ENCODE measurements at places on chromosomes 13 and 19.

DNA sequence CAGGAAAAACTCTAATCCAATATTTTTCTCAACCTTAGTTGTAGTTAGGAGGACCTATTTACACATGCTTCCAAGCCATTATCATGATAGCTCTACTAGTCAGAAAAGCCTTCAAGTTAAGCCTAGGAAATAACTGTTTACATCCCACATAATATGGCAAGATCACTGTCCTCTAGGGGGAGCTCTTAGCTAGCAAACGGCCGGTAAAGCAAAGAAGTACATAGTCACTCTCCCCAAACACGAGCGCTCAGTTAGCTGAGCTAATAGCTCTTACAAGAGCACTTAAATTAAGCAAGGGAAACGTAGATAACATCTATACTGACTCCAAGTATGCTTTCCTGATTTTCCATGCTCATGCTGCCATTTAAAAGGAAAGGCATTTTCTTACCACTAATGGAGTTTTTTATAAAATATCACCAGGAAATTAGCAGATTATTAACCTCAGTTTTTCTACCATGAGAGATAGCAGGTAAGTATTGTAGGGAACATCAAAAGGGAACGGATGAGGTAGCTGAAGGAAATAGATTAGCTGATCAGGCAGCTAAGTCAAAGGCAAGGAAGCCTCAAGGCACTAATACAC, 100.6 kb upstream of the PABPC3 start:
- DNase-seq, result peak; percentile 43

DNA sequence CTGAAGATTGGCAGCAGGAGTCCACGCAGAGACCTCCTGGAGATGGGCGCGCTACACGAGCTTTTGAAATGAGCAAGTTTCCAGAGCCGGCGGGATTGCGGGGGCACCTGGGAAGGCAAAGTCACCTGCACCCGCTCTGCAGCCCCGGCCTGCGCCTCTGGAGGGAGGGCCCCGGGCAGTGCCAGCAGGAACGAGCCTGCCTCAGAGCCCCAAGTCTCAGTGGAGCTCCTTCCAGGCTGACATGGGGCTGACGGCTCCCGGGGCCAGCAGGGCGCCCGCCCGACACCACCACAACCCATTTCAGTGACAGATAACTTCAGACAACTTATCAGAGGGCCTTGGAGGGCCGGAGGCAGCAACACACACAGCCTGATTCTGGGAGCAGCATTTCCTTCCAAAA, 45.0 kb downstream of the RASA3 start:
- no peak for DNase-seq

DNA sequence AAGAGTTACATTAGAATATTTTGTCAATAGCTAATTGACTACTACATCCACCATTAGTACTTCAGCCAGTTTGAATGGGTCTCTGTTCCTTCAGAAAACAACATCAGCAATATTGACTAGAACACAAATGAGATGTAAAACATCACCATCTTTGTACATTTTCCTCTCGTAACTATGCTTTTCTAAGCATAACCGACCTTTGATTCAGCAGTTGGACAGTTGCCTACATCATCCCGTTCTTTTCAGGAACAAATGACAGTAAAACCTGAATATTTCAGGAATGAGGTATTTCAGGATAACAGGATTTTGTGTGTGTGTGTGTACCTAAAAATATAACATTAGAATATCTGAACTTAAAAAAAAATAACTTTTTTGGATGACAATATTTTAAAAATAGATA, 60.9 kb downstream of the STARD13 start:
- no peak for DNase-seq

DNA sequence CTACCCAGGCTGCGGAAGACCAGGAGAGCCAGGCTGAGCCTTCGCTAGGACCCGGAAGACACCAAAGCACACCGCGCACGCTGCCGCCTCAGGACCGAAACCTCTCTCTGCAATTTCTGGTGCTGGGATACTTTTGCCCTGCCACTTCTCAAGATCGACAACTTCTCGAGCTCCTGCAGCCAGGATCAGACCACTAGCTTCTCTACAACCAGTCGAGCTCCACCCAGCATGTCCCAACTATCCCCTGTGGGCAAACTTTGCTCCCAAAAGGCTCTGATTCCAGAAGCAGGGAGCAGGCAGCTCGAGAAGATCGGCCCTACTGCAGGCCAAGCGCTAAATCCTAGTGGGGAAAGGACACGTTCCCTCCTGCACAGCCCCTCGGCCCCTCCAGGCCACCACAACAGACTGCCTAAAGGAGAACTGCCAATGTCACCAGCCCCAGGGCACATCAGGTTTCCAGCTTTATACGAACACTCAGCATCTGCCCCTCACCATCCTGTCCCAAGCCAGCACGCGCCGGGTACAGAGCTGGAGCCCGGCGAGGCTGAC, 979 bp downstream of the AKAP8 start:
- DNase-seq, result peak; percentile 37

DNA sequence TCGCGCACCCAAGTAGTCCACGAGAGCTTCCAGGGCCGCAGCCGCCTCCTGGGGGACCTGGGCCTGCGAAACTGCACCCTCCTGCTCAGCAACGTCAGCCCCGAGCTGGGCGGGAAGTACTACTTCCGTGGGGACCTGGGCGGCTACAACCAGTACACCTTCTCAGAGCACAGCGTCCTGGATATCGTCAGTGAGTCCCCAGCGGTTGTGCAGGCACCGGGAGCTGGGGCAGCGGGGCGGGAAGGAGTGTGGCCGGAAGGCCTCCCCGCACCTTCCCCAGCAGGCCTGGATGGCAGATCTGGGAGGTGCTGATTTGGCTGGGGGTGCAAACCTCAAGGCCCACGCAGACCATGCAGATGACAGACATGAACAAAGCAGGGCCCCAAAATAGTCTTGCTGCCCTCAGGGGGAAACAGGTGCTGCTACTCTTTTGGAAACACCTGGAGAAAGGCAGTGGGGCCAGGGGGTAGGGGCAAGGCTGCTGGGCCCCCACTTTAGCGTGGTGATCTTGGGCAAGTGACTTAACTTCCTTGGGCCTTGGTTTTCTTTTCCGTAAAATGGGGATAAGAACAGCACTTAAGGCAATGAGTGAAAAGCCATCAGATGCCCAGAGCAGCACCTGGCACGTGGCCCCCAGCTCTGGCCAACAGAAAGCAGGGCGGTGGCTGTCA, 4.0 kb downstream of the MAG start:
- no peak for DNase-seq

DNA sequence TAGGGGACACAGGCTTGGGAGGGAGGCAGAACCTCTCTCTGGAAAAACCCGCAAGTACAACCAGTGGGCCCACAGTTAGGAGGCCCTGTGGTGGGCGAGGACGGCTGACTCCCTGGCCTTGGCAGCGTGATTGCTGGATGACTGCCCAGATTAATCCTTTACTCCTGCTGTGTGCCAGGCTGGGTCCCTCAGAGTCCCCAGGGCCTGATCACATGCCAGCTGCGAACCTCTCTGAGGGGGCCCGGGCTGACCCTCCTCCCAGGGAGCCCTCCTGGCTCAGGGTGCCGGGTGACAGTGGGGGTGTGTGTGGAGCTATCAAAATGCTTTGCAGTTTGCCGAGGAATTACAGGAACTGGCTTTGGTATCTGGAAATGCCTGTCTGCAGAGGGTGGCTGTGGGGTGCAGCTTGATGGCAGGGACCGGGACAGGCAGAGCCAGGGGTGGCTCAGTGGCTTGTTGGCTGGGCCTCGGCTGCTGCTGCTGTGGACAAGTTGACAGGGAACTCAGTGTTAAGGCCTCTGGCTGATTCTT, 48.9 kb downstream of the DNM2 start:
- no peak for DNase-seq

All from NK-92 treated with Interleukin-12 subunit alpha and Interleukin-12 subunit beta, amount 100 ng/mL, for 24 hours (cell line).